ENCODE measurements at places on chromosomes 6 and 20.

- no peak for DNase-seq
These were observed 42.7 kb upstream of the GCNT2 start for GRCh38 chr6:10478187-10479040.

DNA sequence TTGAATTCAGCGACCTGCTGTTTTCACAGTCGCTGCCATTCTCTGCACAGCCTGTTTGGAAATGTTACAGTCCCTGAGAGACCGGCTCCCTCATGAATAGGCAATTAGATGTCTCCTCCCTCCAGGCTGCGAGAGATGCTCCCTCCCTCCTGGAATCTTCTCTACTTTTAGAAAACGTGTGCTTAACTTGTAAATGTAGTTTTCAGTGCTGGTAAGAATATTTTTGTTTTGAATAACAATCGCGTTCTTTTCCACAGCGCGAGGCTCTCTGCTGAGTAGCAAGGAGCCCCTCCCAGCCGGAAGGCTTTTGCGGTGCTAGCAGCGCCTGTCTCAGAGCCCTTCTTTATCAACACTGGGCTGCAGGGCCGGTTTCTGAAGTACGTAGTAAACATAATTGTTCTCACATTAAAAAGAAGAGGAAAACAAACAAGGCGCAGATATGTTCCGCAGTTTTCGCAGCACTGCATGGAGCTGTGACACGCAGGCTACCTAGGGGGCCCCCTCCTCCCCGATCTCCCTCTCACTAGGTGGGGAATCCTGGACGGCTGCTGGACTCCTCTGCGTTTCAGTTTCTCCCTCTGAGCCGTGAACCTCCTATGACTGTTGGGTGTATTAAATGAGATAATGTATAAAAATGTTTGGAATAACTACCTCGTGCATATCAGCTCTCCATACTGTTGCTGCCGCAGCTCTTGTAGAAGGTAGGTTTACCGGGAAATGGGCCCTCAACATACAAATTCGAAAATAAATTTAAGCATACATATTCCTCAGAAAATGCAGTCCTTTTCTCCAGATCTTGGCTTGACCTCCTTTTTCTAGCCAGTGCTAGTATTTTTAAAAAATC lies 79.0 kb upstream of the SPACA1 start:
- DNase-seq, result no peak

DNA sequence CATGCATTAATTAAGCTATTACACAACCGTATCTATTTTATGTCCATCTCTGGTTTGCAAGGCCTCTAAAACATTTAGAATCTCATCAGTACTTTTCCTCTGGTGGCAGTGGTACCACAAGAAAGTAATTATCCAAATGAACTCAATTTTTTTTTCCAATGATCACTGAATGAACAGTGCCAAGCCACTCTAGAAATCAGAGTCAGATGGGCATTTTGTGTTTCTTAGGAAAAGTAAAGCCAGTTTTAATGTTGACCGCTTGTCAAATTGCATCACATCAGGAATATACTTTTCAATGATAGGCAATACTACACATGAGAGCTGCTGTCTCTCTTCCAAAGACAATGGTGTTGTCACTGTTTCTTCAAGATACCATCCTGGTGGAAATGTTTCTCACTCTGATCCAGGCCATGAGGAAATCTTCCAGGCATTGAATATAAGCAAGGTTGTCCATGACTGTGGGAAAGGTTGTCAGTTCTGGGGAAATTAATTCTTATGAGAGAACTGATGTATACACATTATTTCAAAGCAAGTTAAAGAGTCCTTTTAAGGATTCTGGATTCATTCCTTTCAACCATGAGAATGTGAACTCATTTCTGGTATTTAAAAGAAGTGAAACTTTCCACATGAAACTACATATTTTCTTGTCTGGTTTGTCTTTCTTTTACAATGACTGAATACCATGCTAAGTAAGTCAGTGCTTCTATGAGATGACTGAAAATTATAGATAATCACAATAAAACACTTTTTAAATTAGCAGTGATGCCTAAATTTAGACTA lies 108.8 kb upstream of the TCF21 start:
- DNase-seq, result no peak

- no peak for DNase-seq
These were observed 7.6 kb downstream of the HLA-DRB5 start for GRCh38 chr6:32522302-32523047.

DNA sequence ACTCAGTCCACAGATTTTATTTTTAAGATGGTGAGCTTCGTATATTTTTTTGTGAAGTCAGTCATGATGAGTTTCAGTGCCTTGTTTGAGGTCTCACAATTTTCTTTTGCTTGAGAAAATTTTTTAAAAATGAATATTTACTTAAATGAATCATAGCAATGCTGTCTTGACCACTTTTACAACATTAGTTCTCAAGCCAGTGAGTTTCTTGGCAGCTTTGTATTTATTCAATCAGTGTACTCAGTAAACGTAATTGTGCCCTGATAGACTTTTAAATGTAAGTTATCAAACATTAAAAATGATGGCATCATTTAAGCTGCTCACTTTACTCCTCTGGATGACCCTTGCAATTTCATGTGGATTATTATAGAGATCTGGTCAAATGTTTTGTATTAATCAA lies 261.4 kb downstream of the KHDC1L start:
- DNase-seq, result no peak

- no peak for DNase-seq
These were observed 126.8 kb upstream of the HMGCLL1 start for GRCh38 chr6:55705451-55706440.

GRCh38 chr6:155882527-155883333 lies 427.1 kb upstream of the NOX3 start:
- DNase-seq, result no peak

DNA sequence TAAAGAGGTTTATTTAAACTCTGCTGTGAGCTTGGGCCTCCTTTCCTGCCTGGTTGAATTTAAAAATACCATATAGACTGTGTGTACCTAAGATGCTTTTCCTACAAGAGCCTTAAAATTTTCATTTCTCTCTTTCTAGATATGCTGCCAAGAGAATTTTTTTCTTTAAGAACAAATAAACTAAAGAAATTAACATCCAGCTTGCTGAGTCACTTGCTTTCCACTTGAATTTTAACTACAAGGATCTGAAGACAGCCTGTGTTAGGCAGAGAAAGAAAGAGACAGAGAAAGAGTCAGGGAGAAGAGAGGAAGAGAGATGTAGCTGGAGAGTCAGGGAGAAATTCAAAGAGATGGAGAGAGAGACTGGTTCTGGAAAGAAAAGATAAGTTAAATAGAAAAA lies 18.3 kb upstream of the SNAP25 start:
- no peak for DNase-seq

- no peak for DNase-seq
These were observed 51.8 kb upstream of the SLCO4A1 start for GRCh38 chr20:62590309-62591121.

- no peak for DNase-seq
These were observed 233.2 kb upstream of the SOX4 start for GRCh38 chr6:21360336-21360735.

DNA sequence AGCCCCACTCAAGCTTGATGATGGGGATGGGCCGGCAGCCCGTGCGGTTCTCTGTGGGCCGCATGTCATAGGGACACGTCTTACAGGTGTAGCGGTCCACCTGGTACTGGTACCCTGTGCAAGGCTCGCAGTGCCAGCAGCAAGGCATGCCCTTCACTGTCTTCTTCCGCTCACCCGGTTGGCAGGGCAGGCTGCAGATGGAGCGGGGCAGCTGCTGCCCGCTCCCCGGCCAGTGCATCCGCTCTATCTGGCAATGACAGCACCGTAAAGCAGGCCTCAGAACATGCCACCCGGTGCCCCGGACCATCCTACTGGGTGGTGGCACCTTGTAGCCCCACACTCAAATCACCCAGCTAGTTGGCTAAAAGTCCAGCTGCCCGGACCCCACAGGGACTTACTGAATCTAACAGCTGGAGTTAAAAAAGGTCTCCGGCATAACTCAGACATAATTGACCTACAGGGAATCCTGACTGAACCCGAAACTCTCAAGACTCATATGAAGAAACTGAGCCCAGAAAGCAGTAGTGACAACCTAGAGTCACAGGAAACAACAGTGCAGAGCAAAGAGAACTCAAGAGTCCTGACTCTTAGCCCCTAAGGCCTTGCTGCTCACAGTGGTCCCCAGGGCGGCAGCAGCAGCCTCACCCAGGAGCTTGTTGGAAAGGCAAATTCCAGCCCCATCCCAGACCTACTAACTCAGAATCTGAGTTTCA lies 109.4 kb downstream of the GRM4 start:
- DNase-seq, result no peak

GRCh38 chr6:144758602-144759001 lies 473.5 kb downstream of the UTRN start:
- no peak for DNase-seq

GRCh38 chr6:78492351-78493017 lies 374.9 kb upstream of the IRAK1BP1 start:
- DNase-seq, result no peak

GRCh38 chr6:147758303-147758702 lies 249.8 kb downstream of the SAMD5 start:
- no peak for DNase-seq

GRCh38 chr6:157554747-157555146 lies 173.8 kb downstream of the ZDHHC14 start:
- DNase-seq, result no peak

DNA sequence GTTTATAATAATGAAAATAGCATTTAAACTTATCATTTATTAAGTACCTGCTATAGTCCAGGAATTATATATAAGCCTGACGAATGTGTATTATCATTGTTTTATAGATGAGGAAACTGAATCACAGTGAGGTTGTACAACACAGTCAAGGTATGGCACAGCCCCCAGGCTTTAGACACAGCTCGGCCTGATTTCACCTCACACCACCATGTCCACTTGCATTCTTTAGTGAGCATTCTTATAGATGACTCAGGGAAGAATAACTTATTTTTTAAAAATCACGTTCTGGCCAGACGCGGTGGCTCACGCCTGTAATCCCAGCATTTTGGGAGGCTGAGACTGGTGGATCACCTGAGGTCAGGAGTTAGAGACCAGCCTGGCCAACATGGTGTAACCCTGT lies 289.0 kb downstream of the SYNE1 start:
- DNase-seq, result no peak

- DNase-seq, result no peak
These were observed 87.0 kb downstream of the ZMYND8 start for GRCh38 chr20:47269309-47270165.

GRCh38 chr6:52582446-52582845 lies 5.6 kb upstream of the TRAM2 start:
- DNase-seq, result no peak

GRCh38 chr6:146850238-146850896 lies 251.6 kb downstream of the ADGB start:
- DNase-seq, result no peak

DNA sequence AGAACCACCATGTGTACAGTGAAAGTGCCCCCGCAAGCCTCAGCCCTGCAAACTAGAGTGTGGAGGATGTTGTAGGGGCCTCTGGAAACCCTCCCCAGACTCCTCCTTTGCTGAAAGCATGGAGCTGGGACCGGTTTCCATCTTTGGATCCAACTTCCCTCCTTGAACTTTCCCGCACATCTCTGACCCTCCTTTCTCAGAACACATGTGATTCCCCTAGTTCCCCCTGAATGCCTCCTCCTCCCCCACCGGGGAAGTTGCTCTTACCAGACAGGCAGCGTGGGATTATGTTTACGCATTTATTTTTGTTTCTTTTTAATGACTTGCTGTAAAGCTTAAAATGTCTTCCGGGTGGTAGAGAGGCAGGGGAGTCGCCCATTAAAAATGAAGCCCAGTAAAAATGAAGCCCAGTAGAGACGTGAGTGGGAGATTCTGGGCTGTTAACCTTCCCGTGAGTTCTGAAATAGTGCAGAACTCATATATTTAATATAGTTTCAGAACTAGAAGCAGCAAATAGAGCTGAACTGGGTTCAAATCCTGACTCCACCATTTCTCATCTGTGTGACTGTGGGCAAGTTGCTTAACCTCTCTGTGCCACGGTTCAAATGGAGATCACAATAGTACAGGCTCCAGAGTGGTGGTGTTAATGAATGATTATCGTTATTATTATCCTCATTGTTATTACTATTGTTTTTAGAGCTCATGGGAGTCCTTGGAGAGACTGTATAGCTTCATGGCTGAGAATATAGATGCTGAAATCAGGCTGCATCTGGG lies 8.0 kb upstream of the PTPN1 start:
- DNase-seq, result no peak

GRCh38 chr6:137403855-137404254 lies 90.3 kb downstream of the OLIG3 start:
- no peak for DNase-seq

DNA sequence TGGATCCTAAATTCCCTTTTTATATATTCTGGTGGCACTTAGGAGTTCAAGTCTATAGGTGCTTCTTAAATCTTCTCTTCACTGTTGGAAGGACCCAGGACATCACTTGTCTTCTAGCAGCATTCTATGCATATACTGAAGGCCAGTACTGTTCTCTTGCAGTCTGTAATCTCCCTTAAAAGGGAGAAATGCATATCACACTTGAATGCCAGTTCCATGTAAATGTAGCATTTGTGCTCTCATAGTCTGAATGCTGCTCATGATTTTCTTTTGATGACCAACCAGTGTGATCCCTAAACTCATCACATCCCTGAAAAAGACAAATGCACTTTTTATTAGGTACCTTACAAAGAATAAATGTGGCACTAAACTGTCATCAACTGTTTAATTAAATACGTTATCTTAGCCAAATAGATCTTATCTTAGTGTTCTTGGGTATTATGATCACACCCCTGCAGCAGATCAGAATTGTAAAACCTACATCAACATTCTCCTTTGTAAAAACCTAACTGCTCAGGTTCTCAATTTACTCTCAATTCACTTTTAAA lies 176.1 kb downstream of the EPHA7 start:
- DNase-seq, result no peak

GRCh38 chr6:107243471-107243870 lies 128.2 kb upstream of the BEND3 start:
- no peak for DNase-seq

GRCh38 chr6:145669627-145670034 lies 65.7 kb downstream of the EPM2A start:
- DNase-seq, result no peak

- DNase-seq, result no peak
These were observed 35.9 kb downstream of the SRC start for GRCh38 chr20:37381621-37382471.

DNA sequence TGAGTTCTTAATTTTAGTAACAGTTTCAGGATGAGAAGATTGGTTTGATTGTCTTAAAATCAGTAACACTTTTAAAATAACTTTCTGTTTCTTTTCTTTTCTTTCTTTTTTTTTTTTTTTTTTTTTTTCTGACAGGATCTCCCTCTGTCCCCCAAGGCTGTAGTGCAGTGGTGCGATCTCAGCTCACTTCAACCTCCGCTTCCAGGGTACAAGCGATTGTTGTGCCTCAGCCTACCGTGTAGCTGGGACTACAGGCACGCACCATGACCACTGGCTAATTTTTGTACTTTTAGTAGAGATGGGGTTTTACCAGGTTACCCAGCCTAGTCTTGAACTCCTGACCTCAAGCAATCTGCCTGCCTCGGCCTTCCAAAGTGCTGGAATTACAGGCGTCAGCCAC lies 33.7 kb upstream of the KCNQ5 start:
- no peak for DNase-seq

GRCh38 chr6:44053760-44054556 lies 73.3 kb downstream of the MRPL14 start:
- DNase-seq, result no peak
